Mammary epithelial cell (primary cell): ENCODE measurements at places on chromosomes 13 and 19. TPM values are rescaled to one million over a fixed set of nuclear protein-coding genes. Genes with fewer than 3 reads are reported as not detected.
A peak's percentile ranks its signal among the peaks of the same experiment; 100 is the strongest.

GRCh38 chr13:111912991-111913760, 153.8 kb upstream of the SOX1 start:
- no peak for DNase-seq

GRCh38 chr19:1999856-2000515, 15.5 kb downstream of the BTBD2 start:
- no peak for DNase-seq

DNA sequence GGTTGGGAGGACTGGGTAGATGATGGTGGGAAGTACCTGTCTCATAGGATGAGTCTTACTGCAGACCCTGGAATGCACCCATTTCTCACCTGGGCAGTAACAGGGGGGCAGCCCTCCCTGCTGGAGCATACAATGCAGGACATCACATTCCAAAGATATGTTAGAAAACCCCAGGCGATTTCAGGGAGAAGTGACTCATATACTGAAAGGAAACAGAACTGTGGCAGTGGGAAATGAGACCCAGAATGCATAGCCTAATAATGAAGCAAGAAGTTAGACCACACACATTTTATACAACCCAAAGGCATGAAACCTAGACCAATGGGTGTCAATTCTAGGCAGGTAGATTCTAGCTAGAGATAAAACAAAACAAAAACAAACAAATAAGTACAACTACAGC, 402.7 kb downstream of the IRS2 start:
- peak; percentile 90 for DNase-seq

DNA sequence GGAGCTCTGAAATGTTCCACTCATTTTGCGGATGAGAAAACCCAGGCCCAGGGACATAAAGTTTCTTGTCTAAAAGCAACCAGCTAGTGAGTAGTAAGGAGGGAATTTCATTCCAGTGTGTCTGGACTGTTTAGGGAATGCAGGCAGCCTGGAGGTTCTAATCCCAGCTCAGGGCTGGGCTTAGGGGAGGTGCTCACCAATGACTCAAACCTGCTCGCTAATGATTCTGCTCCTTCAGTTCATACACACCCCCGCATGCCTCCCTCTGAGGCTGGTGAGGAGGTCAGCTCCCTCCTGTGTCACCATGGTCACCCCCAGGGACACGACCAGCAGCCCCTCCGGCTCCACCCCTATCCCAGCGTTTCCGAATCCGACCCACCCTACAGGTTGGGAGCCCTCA, 34.6 kb downstream of the CYP4F2 start:
- peak; percentile 58 for DNase-seq

The DNAAF3 gene
- 1.3 TPM for polyA plus RNA-seq

The ELSPBP1 gene
- not detected for polyA plus RNA-seq
